ENCODE measurements at places on chromosomes 7 and 10. TPM values are rescaled to one million over a fixed set of nuclear protein-coding genes. Genes with fewer than 3 reads are reported as not detected.

ADRB1 gene
- total RNA-seq, result 1.4 TPM

VWDE gene
- total RNA-seq, result 0.43 TPM

ODAD2 gene
- not detected for total RNA-seq

OPALIN gene
- total RNA-seq, result not detected

EZH2 gene
- 19.2 TPM for total RNA-seq

C10orf105 gene
- total RNA-seq, result not detected

SMKR1 gene
- 10.4 TPM for total RNA-seq

NEUROD6 gene
- not detected for total RNA-seq

NKX1-2 gene
- 0.03 TPM for total RNA-seq

ANKRD1 gene
- total RNA-seq, result 43.9 TPM

PLCE1 gene
- total RNA-seq, result 6.8 TPM

TAF6 gene
- 74.5 TPM for total RNA-seq

PHKG1 gene
- total RNA-seq, result 0.48 TPM

LIPM gene
- not detected for total RNA-seq

GDF2 gene
- total RNA-seq, result not detected
